ENCODE measurements at places on chromosomes 1 and 21. TPM values are rescaled to one million over a fixed set of nuclear protein-coding genes. Genes with fewer than 3 reads are reported as not detected.

The KCNN3 gene
- 0.05 TPM for total RNA-seq

The INKA2 gene
- total RNA-seq, result 1.7 TPM

The IQCC gene
- total RNA-seq, result 2.3 TPM

The ADCY10 gene
- total RNA-seq, result 0.08 TPM

The HPCAL4 gene
- total RNA-seq, result 0.24 TPM

The DIO1 gene
- not detected for total RNA-seq

The PRAMEF6 gene
- not detected for total RNA-seq

The FAM72D gene
- total RNA-seq, result 6.1 TPM

The PRELP gene
- not detected for total RNA-seq

The TEKT2 gene
- not detected for total RNA-seq

The KIF21B gene
- 3.8 TPM for total RNA-seq

The DAB1 gene
- not detected for total RNA-seq

The ALX3 gene
- total RNA-seq, result not detected

The LRRC41 gene
- 46.3 TPM for total RNA-seq

The PDZK1IP1 gene
- 7.7 TPM for total RNA-seq

The NUAK2 gene
- 34.7 TPM for total RNA-seq

The PLA2G4A gene
- total RNA-seq, result 12.5 TPM

The DVL1 gene
- 77.2 TPM for total RNA-seq

The GPR25 gene
- total RNA-seq, result not detected

The LAX1 gene
- not detected for total RNA-seq

The SMPDL3B gene
- 0.99 TPM for total RNA-seq

The CSDE1 gene
- total RNA-seq, result 127 TPM

The GJB5 gene
- total RNA-seq, result 0.13 TPM

The OR2AK2 gene
- not detected for total RNA-seq

The IFNLR1 gene
- total RNA-seq, result 1.6 TPM

The LRRIQ3 gene
- total RNA-seq, result 0.82 TPM

The HES4 gene
- total RNA-seq, result 49.6 TPM

The OR6P1 gene
- not detected for total RNA-seq

The FAM72B gene
- 6.4 TPM for total RNA-seq

The TCEA3 gene
- total RNA-seq, result 0.17 TPM

The OR2T33 gene
- total RNA-seq, result not detected

The TMPRSS15 gene
- total RNA-seq, result not detected

The CD5L gene
- total RNA-seq, result not detected

The NBPF10 gene
- 0.55 TPM for total RNA-seq

The CYP4A22 gene
- total RNA-seq, result not detected
